ENCODE measurements at places on chromosomes 5 and 9. TPM values are rescaled to one million over a fixed set of nuclear protein-coding genes. Genes with fewer than 3 reads are reported as not detected.

GRCh38 chr9:86119457-86119856, 20.1 kb upstream of the GOLM1 start:
- no peak for DNase-seq
- H3K27me3 ChIP-seq: no peaks in the 10 kb centered on the region
- no peak overlapping the region for H3K27ac ChIP-seq
- no peaks in the 10 kb centered on the region for H3K36me3 ChIP-seq

DNA sequence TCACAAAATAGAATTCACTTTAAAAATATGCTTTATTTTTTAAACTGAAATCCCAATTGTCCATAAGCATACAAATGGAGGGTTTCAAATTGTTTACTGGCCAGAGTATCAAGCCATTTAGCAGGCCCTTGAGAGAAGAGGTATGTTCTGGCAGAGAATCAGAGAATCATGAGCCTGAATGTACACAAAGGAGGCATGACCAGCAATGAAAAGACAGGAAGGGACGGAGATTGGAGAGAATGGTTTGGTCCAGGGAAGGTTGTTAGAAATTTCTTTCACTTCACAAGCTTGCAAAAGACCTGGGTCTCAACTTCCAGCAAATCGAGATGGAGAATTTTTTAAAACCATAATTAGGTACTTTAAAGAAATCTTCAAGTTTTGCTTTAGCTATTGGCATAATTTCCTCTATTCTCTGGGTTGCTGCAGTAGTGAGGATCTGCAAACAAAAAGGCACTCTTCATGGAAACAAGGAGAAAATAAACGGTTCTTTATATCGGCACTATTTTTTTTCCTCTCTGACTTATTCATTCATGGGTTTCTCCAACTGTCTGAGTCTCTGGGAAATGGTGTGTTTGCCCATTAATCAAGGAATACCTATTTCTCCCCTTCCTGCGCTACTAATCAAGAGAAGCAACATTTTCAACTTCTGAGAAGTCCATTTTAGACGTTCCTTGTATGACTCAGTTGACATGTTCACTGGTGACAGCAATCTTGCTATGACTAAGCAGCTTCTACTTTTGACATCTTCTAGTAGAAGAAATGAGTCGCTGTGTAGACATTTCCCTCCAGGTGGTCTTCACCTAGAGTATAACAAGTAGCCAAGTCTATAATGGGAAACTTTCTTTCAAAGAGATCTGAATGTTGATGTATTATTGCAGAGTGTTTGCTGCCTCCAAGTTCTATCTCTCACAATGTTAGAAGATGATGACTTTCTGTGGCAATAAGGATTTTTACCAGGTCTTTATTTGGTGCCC, 23.1 kb upstream of the ERCC6L2 start:
- H3K4me3 ChIP-seq: no peak overlapping the region
- no peaks in the 10 kb centered on the region for H3K36me3 ChIP-seq
- peaks cover 20% of the 10 kb centered on the region for H3K4me1 ChIP-seq
- no peak for DNase-seq
- no peaks in the 10 kb centered on the region for H3K27me3 ChIP-seq
- H3K27ac ChIP-seq: no peak overlapping the region

DNA sequence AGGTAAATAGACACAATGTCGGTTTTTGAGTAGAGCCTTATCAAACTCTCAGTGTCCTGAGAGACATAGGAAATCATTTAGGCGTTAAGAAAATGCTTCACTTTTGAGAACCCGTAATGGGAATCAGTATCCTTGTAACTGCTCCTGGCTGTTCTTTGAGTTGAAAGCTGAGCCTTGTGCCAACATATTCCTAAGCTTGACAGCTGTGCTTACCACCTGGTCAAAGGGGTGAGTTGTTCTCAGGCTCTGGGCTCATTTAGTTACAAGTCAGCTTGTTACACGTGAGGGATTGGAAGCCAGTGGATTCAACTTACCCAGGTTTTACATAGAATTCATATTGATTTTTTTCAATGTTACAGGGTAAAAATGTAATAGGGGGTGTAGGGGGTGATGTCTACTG, 145.9 kb downstream of the GABRB2 start:
- no peaks in the 10 kb centered on the region for H3K27me3 ChIP-seq
- DNase-seq: no peak
- no peak overlapping the region for H3K4me3 ChIP-seq
- no peak overlapping the region for H3K27ac ChIP-seq
- no peaks in the 10 kb centered on the region for H3K4me1 ChIP-seq
- no peaks in the 10 kb centered on the region for H3K36me3 ChIP-seq

- no peak within 1 kb of the TSS for H3K4me3 ChIP-seq
- no peaks in the 10 kb centered on the region for H3K27me3 ChIP-seq
- H3K4me1 ChIP-seq: peaks cover 11% of the 10 kb centered on the region
Measured at GRCh38 chr9:87882627-87883026, at the start of gene SPATA31E1. Gene SPATA31E1, plus strand, starts transcription at chr9:87882877. Its CDS starts 15 bp downstream, at chr9:87882892.

- H3K27ac ChIP-seq: no peak overlapping the region
- H3K4me1 ChIP-seq: no peaks in the 10 kb centered on the region
- no peaks in the 10 kb centered on the region for H3K36me3 ChIP-seq
- H3K4me3 ChIP-seq: no peak overlapping the region
- no peaks in the 10 kb centered on the region for H3K27me3 ChIP-seq
Measured at GRCh38 chr9:130570208-130570607, 9.2 kb upstream of the FUBP3 start.

- no peaks in the 10 kb centered on the region for H3K36me3 ChIP-seq
- no peak overlapping the region for H3K27ac ChIP-seq
- H3K4me3 ChIP-seq: no peak overlapping the region
- no peaks in the 10 kb centered on the region for H3K4me1 ChIP-seq
Measured at GRCh38 chr9:121901616-121902015, 191.5 kb downstream of the TTLL11 start.

The SETD9 gene
- 6.6 TPM for total RNA-seq
